ENCODE measurements at places on chromosomes 11 and 22.
A peak's percentile ranks its signal among the peaks of the same experiment; 100 is the strongest.

- H3K4me1 ChIP-seq: no peaks in the 10 kb centered on the region
- no peaks in the 10 kb centered on the region for H3K27me3 ChIP-seq
- H3K36me3 ChIP-seq: no peaks in the 10 kb centered on the region
- no peak overlapping the region for H3K4me3 ChIP-seq
These were observed 36.9 kb upstream of the WT1 start for GRCh38 chr11:32472226-32472625.

DNA sequence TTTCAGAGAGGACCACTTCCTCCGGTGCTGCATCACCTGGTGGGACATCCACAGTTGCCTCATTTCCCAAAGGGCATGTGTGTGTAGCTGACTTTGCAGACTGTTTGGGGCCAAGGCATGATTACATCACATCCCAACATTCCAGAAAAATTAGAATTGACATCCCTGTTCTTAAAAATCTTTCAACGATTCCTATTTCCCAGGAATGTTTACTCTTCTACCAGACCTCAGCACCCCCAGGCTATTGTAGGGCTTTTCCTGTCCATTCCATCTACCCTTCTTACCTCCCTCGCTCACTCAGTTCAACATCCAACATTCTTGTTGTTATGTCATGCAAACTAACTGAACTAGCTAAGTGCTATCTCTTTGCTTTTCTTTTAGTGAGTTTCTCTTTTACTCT lies 37.3 kb downstream of the PIWIL4 start:
- no peaks in the 10 kb centered on the region for H3K36me3 ChIP-seq
- H3K27me3 ChIP-seq: no peaks in the 10 kb centered on the region

GRCh38 chr11:18731949-18732821 lies 6.2 kb upstream of the IGSF22 start:
- DNase-seq: peak; percentile 85
- no peaks in the 10 kb centered on the region for H3K36me3 ChIP-seq
- H3K4me3 ChIP-seq: no peak overlapping the region
- H3K27ac ChIP-seq: no peak overlapping the region
- H3K4me1 ChIP-seq: no peaks in the 10 kb centered on the region

GRCh38 chr11:75563978-75564552 lies 2.0 kb downstream of the SERPINH1 start:
- peaks cover 9% of the 10 kb centered on the region for H3K4me1 ChIP-seq
- no peak for DNase-seq
- H3K27me3 ChIP-seq: no peaks in the 10 kb centered on the region
- H3K27ac ChIP-seq: no peak overlapping the region

DNA sequence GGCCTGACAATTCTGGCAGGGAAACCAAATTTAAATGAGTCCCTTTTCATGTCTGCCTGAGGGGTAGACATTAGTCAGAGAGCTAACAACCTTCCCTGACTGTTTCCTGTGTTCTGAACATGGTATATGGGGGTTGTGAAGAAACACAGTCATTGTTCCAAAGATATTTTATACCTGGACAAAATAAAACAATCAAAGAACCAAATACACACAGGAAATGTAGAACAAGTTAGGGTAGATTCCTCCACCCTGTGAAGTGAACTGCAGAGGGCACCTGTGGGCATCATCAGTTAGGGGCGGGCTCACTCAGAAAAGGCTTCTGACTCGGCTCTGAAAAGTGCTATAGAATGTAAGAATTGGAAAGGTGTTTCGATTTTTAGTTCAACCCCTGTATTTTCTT lies 231.9 kb upstream of the CADM1 start:
- no peak overlapping the region for H3K4me3 ChIP-seq
- no peak for DNase-seq
- no peaks in the 10 kb centered on the region for H3K27me3 ChIP-seq
- H3K36me3 ChIP-seq: no peaks in the 10 kb centered on the region
- no peak overlapping the region for H3K27ac ChIP-seq

DNA sequence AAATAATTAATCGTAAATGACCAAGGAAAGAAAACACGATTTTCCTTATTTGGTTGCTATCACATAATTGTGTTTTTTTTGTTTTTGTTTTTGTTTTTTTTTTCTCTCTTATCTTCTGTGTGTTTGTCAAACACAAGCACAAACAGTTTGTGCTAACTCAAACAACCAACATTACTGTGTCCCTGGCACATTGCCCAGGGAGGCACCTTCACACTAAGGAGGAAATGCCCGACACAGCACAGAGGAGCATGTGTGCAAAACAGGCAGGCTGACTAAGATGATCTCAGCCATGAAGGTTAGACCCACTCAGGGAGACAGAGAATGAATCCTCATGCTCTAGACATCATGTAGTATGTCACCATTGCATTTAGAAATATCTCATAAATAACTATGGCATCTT lies 130.1 kb downstream of the SOX6 start:
- H3K27me3 ChIP-seq: no peaks in the 10 kb centered on the region
- no peaks in the 10 kb centered on the region for H3K36me3 ChIP-seq
- DNase-seq: peak; percentile 85
- H3K4me3 ChIP-seq: no peak overlapping the region
- no peak overlapping the region for H3K27ac ChIP-seq
- H3K4me1 ChIP-seq: peaks cover 24% of the 10 kb centered on the region
